BJ (cell line): ENCODE measurements at places on chromosomes 16 and 17.

GRCh38 chr16:5917436-5918195, 820.0 kb upstream of the EEF2KMT start:
- no peak for DNase-seq

DNA sequence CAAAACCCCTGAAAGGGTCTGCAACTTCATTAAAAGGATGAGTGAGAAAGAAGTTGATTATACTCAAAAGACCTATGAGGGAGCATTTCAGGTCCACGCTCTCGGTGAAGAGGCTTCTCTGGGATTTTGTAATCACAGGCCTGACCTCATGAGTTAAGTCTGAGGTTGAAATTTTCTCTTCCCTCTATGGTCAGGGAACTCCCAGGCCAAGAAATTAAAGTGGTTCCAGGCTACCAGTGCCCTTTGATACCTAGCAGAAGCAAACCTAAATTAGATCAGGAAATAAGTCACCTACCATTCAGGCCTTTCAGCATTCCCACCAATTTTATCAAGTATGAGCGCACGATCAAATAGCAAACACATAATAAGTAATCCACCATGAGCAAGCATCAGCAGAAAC, 27.9 kb downstream of the MBTD1 start:
- no peak for DNase-seq

DNA sequence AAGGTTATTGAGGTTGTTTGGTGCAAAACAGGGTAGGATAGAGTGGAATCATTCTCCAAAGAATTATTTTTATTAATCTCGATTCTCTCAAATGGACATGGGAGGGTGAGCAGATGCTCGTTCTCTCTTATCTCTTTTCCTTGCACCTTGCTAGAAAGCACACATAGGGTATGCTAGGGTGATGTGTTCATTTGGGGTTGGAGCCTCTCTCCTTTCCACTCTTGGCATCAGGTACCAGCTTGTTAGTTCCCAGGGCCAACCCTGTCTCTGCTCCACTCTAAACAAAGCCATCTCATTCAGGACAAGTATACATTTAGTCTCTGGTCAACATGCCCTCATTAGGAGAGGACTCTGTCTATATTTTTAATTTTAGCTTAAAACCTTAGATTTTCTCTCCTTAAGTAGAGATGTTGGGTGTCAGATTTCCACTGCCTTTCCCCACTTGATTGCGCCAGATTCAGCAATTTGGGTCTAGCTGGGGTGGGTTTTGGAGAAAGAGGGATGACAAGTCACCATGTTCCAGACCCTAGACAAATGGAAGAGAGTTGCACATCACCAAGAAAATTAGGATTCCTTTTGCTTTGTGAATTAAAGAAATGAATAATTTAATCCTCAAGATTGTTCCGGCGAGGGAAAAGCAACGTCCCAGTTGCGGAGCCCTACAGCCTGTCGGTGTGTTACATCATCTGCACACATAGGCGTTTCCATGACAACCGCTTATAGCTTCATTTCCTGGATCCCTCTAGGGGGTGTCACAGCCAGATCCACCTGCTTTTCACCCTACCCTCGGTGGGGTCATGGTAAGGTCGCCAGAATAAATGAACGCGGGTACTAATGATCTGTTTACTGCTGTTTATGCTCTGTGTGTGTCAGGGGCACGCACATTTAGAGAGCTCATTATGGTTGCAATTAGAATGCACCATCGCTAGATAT, 41.6 kb downstream of the SNX11 start:
- no peak for DNase-seq

GRCh38 chr16:47374629-47375028, 86.2 kb downstream of the ITFG1 start:
- no peak for DNase-seq

GRCh38 chr17:55492781-55493341, 18.4 kb downstream of the SMIM36 start:
- no peak for DNase-seq

DNA sequence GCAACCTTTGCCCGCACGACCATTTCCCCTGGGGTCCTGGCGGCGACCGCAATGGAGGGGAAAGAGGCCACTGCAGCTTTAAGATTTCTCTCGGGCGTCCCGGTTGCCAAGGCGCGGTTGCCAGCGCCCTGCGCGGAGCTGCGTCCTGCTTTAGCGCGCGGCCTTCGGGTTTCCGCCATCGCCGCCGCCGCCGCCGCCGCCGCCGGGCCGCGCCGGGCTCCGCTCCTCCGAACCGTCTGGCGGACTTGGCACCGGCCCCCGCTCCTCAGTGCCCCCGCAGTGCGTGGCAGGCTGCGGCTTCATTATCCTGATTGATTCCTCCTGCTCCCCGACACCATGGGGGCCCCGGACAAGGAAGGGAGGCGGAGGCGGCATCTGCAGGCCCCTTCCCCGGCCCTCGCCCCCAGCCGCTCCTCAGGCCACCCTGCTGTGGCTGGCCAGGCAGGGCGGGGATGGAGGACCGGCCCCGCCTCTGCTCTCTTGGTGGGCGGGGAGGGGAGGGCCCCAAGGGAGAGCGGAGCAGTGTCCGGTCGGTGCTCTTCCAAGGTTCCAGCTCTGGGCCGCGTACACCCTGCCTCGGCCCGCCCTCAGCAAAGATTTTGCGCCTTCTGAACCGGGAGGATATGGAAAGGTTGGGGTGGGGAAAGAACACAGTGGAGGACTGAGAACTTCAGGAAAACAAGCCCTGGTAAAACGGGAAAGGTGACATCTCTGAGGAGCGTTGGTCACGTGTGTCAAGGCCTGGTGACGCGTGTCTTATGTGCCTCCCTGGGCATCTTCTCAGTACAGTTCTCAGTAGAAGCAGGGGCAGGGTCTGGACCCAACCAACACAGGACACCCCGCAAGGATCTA, 34.0 kb downstream of the NEUROD2 start:
- peak; percentile 29 for DNase-seq

GRCh38 chr17:76264425-76264754, 758 bp upstream of the UBALD2 start:
- DNase-seq = no peak
